Activated CD8-positive, alpha-beta memory T cell treated with anti-CD3 and anti-CD28 coated beads for 4 hours (primary cell): ENCODE measurements at places on chromosomes 3 and 15.

DNA sequence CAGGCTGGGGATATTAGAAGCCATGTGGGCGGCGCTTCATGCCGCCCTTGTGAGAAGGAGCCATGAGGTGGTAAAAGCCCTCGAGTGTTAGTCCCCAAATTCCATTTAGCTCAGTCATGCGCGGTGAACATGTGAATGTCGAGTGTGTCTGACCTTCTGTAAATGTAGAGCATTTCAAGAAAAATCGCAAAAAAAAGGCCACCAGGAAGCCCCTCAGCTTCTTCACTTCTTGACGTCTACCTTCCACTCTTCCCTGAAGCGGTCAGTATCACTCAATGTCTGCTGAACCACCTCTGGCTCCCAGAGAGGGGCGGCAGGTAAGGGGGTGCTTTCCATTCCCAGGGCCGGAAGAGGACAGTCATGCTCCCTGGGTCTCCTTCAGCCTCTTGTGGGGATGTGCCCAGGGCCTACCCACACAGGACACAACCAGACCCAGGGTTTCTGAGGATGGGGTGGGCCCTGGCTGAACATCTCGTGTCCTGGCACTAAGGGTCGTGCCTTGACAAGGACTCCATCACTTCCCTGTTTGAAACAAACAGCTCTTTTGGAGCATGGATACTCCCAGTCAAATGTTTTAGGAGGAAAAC, 274.9 kb downstream of the FAM43A start:
- DNase-seq, result no peak

GRCh38 chr15:85689729-85690128, 105.0 kb downstream of the KLHL25 start:
- no peak for DNase-seq

- no peak for DNase-seq
Observed at GRCh38 chr15:91530956-91531582, 322.4 kb upstream of the SLCO3A1 start.

DNA sequence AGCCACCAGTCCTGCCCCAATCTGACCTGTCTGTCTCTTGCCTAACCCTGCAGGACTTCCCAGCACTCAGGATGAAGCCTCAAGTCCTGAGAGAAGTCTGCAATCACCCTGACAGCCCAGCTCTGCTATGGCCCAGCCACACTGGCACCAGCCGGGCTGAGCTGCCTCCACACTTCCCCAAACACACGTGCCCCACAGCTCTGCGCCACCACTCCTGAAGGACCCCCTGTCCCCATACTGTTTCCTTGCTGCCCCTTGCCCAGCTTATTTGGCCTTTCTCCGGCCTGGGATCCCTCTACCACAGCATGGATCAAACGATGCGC, 76.6 kb downstream of the TBC1D2B start:
- no peak for DNase-seq

GRCh38 chr3:188433521-188434150, 279.7 kb downstream of the LPP start:
- DNase-seq, result no peak

- DNase-seq, result no peak
Observed at GRCh38 chr3:50428007-50428633, 68.8 kb upstream of the TMEM115 start.

DNA sequence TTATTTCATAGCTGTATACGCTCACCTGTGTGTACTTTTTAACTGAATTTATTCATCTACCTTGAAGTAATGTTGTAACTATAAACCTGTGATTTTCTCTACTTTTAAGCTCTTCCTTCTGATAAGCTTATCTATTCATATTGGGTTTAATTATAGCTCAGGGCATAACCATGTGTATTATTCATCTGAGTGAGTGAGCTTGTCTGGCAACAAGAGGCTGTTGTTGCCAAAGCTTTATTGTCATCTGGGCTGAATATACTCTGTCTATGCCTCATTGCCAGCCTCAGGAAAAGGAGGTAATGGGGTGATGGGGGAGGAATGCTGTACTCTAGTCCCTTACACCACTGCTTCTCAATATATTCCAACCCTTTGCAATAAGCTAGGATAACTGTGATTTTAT, 292.4 kb downstream of the UBE2E2 start:
- no peak for DNase-seq

- DNase-seq, result no peak
Observed at GRCh38 chr3:64027658-64028057, 4.4 kb upstream of the PSMD6 start.

- no peak for DNase-seq
Observed at GRCh38 chr3:67715971-67716370, 61.6 kb upstream of the SUCLG2 start.

GRCh38 chr3:171822431-171823106, 12.3 kb upstream of the PLD1 start:
- DNase-seq, result no peak

DNA sequence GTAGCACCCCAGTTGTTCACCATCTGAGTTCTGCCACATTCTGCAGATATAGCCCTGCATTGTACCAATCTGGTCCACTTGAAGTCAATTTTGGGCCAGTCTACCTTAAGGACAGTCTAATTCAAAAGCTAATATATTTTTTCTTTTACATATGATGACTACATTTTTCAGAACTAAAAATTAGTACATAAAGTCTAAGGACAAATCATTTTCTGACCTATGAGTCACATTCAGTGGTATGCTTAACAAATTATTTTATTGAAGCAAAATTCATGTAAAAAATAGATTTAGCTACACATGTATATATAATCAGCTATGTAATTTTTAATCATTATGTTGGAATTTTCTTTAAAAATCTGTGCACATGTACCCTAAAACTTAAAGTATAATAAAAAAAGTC, 52.1 kb upstream of the IL12A start:
- no peak for DNase-seq

DNA sequence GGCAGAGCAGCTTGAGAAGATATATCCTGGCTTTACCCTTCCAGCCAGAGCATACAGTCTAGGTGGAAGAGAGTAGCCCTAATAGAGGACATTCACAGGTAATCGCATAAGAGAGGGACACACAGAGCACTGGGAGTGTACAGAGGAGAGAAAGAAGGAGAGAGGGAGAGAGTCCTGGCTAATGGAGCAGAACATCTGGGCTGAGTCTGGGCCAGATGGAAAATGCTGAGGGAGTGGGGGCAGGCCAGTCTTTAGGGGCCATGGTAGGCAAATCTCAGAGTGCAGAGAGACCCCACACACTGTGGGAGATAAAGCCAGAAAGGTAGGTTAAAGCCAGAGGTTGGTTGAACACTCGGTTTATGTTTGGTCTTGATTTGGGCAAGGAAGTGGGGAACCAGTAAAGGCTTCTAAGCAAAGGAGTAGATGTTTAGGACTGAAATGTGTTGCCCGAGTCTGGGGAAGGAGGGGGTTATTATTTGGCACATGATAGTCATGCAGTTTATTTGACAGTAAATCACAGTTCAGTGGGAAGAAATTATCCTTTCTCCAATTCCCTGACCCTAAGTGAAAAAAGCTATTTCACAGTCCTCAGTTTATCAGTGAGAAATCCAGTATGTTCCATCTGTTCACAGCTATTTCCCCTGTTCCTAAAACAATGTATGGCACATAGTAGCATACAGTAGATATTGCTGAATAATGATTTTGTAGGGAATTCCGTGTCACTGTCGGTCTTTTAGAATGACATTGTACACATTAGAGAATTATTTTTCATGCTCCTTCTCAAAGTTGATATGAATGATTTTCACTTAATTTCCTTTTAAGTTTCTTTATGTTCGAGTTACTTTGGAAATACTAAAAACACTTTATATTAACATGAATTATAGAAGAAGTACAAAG, 45.7 kb downstream of the PDHB start:
- no peak for DNase-seq

GRCh38 chr15:38017721-38018120, 83.3 kb downstream of the TMCO5A start:
- DNase-seq, result no peak

DNA sequence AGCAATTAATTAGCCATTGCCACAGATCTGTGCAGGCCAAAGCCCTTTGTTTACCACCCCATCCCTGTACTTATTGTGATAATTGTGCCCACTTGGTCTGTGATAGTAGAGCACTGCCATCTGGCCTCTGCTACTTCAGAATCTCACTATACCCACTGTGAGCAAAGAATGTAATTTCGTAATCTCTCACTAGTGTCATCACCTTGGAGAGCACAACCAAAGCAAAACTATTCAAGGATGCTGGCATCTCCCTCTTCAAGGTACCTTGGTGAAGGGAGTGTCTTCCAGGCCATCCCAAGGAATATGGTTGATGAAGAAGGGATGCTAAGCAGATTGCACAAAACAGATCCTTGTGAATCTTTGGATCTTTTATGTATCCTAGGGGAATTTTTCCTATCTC, 34.7 kb upstream of the NOX5 start:
- no peak for DNase-seq

DNA sequence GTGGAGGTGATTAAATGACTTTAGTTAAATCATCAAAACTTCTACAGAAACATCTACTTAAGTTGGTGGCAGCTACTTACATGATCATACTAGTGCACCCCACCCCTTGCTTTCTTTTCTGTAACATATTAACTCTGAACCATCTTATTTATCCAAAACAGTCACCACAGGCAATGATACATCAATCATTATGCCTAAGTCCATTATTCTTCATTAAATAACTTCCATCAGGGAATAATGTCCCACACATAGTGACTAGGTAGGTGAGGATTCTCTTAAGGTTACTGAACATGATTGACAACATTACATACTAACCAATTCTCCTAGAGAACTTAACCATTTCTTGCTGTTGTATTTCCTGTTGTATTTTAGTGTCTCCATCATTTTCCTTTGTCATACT, 210.2 kb downstream of the NR1D2 start:
- no peak for DNase-seq

DNA sequence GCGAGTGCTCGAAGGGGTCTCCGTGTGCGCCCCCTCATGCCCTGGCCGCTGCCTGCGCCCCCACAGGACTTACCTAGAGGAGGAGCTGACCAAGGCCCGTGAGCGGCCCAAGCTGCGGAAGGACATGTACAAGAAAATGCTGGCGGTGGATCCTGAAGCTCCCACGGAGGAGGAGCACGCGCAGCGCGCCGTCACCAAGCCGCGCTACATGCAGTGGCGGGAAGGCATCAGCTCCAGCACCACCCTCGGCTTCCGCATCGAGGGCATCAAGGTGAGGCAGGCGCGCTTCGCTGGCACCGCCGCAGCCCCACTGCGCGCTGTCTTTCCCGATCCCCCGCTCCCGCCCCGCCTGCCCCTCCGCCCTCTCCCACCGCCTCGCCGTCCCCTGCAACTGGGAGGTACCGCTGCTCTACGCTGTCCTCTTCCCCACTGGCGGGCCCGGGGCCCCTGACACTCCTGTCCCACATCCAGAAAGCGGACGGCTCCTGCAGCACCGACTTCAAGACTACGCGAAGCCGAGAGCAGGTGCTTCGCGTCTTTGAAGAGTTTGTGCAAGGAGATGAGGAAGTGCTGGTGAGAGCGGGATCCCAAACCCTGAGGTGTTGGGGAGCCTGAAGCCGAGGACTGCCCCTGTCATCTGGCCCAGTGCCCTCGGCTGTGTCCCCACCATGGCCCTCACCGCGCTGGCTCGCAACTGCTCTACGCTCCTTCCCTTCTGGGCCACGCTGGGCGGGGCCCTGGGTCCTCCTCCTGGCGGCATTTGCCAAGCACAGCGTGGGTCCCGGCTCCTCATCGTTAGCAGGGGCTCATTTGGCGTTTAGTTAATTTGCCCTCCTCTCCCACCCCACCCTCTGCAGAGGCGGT, 8.5 kb downstream of the ITPKA start:
- DNase-seq, result no peak

- DNase-seq, result no peak
Observed at GRCh38 chr15:38509152-38509551, 55.2 kb downstream of the FAM98B start.

GRCh38 chr3:161149529-161149928, 44.4 kb upstream of the B3GALNT1 start:
- no peak for DNase-seq

- no peak for DNase-seq
Observed at GRCh38 chr3:14146381-14147065, 21.7 kb downstream of the TMEM43 start.

GRCh38 chr3:14474363-14475081, 65.6 kb downstream of the GRIP2 start:
- no peak for DNase-seq

DNA sequence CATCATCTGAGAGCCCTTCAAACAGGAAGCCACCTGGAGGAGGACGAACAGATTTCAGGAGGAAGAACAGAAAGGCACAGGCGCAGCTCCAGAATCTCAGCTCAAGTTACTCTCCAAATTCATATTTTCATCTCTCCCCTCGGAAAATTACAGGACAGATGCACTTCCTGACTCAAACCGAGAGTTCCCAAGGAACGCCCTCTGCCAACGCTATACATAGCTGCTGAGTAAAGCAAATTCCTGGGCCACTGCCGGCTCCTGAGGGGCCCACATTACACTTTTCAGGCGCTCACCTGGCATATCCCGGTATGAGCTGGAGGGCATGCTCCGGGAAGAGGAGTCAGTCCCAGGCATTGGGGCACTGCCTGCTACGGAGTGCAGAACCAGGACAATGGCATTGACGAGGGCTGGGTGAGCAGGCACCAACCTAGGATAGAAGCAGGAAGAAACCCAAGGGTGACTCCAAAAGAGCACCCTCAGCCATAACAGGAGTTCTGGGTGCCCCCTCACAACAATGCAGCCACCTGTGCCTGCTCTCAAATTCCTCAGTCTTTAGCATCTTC, 11.2 kb downstream of the UBL7 start:
- DNase-seq, result no peak

DNA sequence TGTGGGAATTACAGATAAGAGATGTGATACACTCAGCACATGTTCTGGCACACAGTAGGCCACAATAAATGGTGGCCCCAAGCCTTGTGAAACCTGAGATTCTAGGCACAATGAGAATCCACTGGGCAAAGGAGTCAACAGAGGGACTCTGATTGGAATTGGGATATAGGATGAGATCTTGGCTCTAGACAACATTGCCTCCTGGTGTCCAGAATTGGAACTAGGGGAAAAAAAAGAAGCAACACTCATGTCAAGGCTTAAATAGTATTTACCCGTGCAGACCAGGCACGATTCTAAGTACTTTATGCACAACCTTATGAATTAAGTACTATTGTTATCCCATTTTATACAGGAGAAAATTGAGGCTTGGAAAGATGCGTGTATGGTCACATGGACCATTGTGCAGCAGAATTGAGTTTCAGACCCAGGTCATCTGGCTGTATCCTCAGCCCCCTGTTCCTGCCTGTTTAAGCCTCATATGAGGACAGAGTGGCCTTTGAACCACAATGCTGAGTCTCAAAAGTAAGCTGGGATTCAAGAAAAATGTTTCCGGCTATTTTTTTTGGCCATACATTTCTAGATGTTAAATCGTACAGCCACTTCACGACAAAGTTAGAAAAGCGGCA, 124.8 kb downstream of the SV2B start:
- DNase-seq, result no peak

DNA sequence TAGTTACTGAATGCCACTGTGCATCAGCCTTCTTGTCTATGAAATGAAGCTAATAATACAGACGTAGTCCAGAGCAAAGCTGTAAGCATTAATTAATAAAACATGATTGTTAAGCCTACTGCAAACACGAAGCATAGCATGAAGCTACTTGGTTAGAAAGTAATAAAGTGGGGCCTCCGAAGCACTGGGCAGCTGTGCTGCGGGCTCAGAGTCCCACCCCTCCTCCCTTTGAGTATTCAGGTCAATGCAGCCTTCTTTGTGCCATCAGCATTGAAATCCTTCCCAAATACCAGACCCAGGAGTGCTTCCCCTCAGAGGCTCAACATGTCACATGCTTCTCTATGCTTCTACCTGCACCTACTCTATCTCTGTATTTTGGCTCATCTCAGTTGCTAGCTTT, 1112.6 kb downstream of the IGSF11 start:
- no peak for DNase-seq

GRCh38 chr3:148528024-148528423, 169.7 kb upstream of the AGTR1 start:
- no peak for DNase-seq
